ENCODE measurements at places on chromosomes 2 and 18.
A peak's percentile ranks its signal among the peaks of the same experiment; 100 is the strongest.

- DNase-seq, result no peak
Measured at GRCh38 chr18:49742316-49743116, 70.8 kb downstream of the ACAA2 start.

DNA sequence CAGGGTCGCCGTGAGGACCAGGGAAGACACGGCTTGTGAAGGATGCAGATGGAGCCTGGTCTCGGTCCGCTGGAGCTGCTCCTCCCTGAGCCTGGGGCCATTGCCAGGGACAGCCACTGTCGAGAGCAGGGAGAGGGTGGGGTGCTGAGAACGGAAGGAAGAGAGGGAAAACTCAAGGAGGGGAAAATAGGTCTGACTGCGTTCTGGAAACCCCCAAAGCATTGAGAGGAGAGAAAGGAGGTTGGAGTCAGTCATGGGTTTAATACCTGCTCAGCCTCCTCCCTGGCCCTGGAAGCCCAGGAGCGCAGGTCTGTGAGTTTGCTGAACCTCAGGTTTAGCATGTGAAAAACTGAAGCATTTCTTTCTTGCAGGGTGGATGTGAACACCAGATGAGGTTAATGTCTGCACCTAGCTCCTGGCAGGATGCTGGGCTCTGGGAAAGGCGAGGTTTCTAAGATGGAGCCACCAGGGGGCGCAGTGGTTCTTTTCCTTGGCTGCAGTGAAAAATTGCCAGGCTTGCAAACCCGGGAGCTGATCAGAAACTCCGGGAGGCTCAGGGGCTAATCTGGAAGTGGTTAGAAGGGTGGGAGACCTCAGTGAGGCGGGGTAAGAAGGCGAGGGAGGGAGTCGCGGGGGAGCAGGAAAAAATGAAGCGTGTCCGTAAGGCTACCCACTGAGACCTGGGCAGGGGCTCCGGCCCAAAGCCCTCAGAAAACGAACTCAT is 33.6 kb upstream of the RNF149 start:
- DNase-seq, result peak; percentile 49

- no peak for DNase-seq
Measured at GRCh38 chr18:60910534-60910933, 422.7 kb upstream of the CDH20 start.

- DNase-seq, result peak; percentile 66
Measured at GRCh38 chr2:205836477-205837221, 154.3 kb downstream of the NRP2 start.

- peak; percentile 41 for DNase-seq
Measured at GRCh38 chr2:110854355-110855081, 122.1 kb downstream of the ACOXL start.

GRCh38 chr2:205833864-205834263 is 151.6 kb downstream of the NRP2 start:
- DNase-seq, result no peak

GRCh38 chr2:29255004-29255403 is 139.8 kb downstream of the CLIP4 start:
- DNase-seq, result no peak

GRCh38 chr2:171531291-171531690 is 9.0 kb downstream of the CYBRD1 start:
- no peak for DNase-seq

DNA sequence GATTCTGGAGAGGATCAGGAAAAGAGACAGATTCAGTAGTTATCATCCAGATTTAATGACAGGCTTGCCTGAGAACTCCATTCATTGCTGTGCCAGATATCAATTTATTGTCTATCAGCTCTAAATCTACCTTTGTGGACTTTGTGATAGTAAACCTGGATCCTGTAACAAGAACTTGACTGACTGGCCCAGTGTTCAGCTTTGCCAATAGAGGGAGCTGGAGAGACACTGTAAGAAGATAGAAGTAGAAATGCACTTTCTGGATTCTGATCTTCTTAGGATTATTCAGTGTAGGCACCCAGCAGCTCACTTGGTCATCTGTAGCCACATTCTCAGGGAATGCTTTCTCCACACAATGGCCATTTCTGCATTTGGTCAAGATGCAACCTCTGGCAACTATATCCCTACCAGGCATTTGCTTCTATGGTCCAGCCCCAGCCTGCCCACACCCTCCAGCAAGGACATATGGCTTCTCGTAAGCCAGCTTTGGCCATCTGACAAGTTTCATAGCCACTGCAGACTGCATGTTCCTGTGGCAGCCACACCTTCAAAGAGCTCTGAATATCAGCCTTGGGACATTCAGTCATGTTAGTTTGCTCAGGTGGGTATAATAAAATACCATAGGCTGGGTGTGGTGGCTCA is 6.1 kb upstream of the SERPINB8 start:
- DNase-seq, result peak; percentile 81

All from NCI-H510A treated with DMSO at 0.1 percent for 48 hours (cell line).